ENCODE measurements at places on chromosomes 4 and X.

DNA sequence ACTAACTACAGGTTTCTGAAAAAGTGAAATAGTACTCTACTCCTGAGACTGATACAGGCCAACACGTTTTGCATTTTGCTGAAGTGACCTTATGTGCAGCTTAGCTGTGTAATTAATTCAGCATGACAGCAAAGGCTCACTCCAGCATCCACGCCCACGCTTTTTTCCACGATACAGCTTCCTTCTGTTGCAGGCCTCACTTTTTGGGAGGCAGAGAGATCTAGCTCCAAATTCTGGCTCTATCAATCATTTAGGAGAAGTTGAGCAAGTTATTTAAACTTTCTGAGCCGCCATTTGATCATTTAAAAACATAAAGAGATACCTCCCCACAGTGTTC is 160.3 kb downstream of the AFAP1 start:
- DNase-seq, result peak; percentile 54

GRCh38 chrX:48509245-48509590 is 426 bp downstream of the PORCN start:
- peak; percentile 64 for DNase-seq

GRCh38 chr4:65508168-65508567 is 162.1 kb downstream of the EPHA5 start:
- DNase-seq, result no peak

- no peak for DNase-seq
Observed at GRCh38 chrX:16300831-16301230, 133.6 kb downstream of the MAGEB17 start.

DNA sequence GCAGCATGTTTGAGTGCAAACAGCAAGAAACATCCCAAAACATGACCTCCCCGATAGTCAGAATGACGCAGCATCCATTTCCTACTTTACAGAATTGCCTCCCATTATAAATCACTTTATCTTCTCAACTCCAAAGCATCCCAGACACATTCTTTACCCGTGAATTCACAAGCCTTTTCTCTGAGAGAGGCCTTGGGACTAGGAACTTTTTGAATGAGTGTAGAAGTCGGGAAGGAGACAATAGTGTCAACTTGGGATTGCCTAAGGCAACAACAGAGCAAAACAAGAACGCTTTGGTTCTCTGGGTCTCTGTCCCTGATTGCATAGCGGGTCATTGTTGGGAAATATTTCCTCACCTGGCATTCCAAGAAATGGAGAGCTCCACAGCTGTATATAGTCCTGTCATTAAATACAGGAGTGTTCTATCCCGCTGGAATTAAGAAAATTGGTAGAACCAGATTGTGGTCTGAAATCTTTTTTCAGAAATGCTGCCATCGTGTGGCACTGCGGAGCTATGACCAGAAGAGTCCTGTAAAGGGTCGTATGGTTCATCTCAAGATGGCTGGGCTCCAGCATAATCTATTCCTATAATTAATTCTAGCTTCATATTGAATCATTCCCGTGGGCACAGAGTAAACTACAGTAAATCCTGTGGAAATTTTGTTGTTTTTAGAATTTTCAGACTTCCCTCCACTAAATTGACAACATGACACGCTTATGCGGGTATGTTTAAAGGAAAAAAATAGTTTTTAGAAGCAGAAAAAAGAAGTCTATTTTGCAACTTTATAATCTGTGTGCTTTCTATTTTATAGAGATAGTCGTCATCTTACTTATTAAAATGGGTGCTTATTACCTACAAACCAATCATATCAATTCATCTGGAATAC is 2.0 kb upstream of the SPP1 start:
- DNase-seq, result no peak

GRCh38 chr4:182843808-182844325 is 73.3 kb downstream of the DCTD start:
- DNase-seq, result no peak

GRCh38 chrX:41600291-41600690 is 88.5 kb upstream of the GPR34 start:
- DNase-seq, result no peak

DNA sequence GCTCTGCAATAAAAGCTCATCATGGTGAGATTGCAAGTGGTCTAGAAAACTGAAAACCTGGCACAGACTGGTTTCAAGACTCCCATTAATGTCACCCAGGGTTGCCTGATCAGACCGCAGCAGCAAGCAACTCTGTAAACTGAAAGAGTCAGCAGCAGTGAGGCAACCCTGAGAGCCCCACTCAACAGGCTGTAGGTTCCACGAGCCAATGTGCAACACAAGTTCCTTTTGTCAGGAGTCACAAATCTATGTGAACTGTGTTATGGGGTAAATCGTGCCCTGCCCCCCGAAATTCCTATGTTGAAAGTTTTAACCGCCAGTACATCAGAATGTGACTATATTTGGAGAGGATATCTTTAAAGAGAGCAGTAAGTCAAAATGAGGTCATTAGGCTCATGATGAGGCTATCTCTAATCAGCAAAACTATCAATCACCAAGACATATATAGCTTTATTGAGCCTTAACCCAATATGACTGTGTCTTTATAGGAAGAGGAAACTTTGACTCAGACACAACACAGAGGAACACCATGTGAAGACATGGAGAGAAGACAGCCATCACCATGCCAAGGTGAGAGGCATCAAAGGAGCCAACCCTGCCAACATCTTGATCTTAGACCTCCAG is 94.0 kb downstream of the FBXO8 start:
- DNase-seq, result no peak

- no peak for DNase-seq
Observed at GRCh38 chr4:75639124-75639695, 8.9 kb upstream of the CDKL2 start.

DNA sequence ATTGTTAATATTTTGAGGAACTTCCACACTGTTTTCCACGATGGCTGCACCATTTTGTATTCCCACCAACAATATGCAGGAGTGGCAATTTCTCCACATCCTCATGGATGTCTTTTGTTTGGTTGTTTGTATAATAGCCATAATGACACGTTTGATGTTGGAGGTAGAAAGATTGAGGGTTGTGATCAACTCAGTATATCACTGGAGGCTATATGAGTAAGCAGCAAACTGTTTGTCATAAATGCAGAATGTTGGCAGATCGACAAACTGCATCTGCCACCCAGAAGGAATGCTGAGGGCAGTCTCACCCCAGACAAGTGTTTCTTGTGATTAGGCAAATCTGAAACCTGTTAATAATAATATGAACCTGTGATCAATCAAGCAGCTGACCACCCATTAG is 243.9 kb upstream of the WDFY3 start:
- DNase-seq, result no peak

- no peak for DNase-seq
Observed at GRCh38 chr4:2809610-2810180, 16.8 kb downstream of the SH3BP2 start.

- DNase-seq, result no peak
Observed at GRCh38 chr4:59060895-59061294, 1950.7 kb upstream of the IGFBP7 start.

DNA sequence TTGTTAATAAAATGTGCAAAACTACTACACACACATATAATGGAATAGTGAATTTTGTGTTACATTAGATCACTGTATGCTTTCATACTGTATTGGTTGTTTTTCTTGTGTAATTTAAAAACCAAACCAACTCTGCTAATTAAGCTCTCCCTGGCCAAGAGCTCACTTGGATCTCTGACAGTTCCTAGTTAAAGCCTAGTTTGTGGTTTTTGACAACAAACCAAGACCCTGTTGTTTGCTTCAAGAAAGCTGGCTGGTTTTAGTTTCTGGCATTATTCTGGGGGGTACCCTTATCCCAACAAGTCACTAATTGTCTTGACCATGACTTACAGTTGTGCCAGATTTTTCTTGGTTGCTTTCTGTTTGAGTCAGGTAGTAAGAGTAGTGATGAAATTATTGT is 121.4 kb upstream of the CXorf66 start:
- no peak for DNase-seq

DNA sequence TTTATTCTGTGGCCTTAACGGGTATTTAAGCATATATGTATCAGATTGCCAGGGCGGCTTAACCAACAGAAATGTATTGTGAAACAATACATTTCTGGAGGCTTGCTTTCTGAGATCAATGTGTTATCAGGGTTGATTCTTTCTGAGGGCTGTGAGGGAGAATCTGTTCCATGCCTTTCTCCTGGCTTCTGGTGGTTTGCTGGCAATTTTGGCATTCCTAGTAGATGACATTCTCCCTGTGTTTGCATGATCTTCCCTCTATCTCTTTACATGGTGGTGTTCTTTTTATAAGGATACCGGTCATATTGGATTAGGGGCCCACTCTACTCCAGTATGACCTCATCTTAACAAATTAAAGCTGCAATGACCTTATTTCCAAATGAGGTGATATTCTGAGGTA is 16.9 kb upstream of the CEP135 start:
- DNase-seq, result no peak

GRCh38 chr4:53653484-53654053 is 62.3 kb upstream of the LNX1 start:
- DNase-seq, result no peak

DNA sequence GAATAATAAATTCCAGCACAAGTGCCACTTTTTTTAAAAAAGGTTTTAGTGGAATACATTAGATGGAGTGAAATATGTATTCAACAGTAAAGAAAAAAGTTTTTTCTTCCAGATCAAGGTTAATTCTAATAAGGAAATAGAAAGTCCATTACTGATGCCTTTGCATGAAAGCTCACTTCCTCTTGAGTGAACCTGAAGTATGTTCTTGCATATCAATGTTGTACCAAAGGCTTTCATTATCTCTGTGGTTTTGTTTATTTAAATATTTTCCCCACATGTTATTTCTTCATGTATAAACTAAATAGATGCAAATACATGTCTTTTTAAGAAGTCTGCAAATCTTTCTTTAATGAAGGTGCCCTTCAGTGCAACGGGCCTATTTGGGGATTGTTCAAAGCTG is 307.9 kb downstream of the C4orf33 start:
- no peak for DNase-seq

- DNase-seq, result no peak
Observed at GRCh38 chrX:113790987-113791386, 792.9 kb upstream of the HTR2C start.

DNA sequence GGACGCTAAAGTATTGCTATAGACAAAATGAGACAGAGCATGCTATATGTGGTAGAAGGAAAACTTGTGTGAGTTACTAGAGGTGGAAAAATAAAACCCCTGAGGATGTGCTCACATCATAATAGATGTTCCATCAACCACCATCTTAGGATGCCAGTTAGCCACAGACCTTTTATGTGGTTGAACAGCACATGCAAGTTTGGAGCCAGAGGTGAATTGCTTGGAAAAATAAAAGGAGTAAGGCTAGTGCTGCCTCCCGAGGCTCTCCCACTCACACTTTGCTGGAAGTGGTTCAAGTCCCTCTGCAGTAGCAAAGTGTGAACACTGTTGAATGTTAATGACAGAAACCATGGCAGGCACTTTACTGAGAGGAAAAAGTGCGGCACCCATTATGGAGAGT is 39.4 kb upstream of the PPARGC1A start:
- no peak for DNase-seq

GRCh38 chrX:102599951-102600579 is 750 bp downstream of the ARMCX5 start:
- DNase-seq, result no peak

- no peak for DNase-seq
Observed at GRCh38 chrX:27008486-27008885, 454.7 kb downstream of the PPP4R3C start.

DNA sequence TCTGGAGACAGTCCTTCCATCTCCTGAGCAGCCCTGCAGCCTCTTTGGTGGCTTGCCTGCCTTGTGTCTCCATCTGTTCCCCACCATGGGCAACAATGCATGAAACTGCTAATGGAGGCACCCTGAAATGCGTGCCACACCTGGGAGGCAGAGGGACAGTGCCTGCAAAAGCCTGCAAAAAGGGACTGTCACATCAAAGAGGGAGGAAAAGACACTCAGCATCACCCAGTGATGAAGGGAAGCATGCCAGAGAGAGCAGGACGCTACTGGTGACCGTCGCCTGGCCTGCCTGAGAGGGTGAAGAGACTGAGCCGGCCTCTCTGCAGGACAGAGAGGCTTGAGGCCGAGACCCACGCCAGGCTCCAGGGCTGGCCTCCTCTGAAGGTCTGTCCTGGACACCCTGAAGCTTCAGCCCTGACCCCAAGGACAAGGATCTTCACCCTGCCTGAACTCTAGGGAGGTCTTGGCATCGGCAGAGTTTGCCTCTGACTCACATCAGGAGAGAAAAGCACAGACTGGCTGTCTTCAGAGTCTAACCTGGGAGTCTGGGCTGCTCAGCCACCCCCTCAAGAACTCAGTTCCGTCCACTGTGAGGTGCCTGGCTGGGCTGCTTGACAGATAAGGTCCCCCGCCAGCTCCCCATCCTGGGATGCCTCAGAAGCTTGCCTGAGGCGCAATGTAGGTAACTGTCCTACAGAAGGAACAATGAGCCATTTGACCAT is 8.1 kb downstream of the ACSL1 start:
- no peak for DNase-seq

DNA sequence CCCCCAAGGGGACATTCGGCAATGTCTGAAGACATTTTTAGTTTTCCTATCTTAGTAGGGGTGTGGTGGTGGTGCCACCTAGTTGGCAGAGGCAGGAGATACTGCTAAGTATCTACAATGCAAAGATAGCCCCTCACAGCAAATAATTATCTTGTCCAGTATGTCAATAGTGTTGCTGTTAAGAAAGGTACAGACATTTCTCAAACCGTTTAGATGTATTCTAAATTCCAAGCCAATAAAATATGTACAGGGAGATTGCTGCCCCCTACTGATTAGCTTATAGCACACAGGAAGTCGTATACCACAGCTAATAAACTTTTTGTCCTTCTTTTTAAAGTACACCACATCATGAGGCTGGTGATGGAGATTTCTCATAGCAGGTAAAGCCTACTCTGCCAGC is 260.5 kb downstream of the TMA16 start:
- DNase-seq, result no peak

DNA sequence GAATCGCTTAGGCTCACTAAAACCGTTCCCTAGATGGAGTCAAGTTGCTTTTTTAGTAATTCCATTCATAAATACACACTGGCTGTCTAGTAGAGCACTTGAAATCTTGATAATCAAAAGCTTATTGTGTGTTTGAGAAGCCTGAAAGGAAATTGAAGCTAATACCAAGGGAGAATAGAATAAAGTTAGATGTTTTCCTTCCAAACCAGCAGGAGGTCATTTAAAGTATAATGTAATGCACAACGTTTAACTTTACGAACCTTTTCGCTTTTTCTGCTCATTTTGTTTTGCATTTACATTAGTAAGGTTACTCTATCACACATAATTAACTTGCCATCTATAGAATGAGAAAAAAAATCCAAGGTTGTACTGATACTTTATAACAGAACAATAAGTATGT is 440.9 kb downstream of the NKX6-1 start:
- no peak for DNase-seq

- DNase-seq, result no peak
Observed at GRCh38 chrX:87697409-87697808, 179.8 kb downstream of the KLHL4 start.

- no peak for DNase-seq
Observed at GRCh38 chrX:131894995-131895394, 128.1 kb upstream of the STK26 start.

GRCh38 chrX:121864561-121864960 is 817.2 kb downstream of the GLUD2 start:
- no peak for DNase-seq

GRCh38 chrX:153556767-153557166 is 39.3 kb downstream of the ATP2B3 start:
- no peak for DNase-seq
